Activated T-helper 1 cell treated with anti-CD3 and anti-CD28 coated beads, Interleukin-12 subunit alpha, Interleukin-12 subunit beta, Interleukin-2, Interleukin-4 antibody, amounts not matched to agents 30 ng/mL and 10 ng/mL and 1 ng/mL, durations not matched to agents 14 hours and 24 hours and 36 hours (primary cell): ENCODE measurements at places on chromosomes 16 and 17. TPM values are rescaled to one million over a fixed set of nuclear protein-coding genes. Genes with fewer than 3 reads are reported as not detected.

GRCh38 chr17:41160648-41161047, at the start of gene KRTAP4-4:
KRTAP4-4 (minus strand) TSS chr17:41160748; CDS start chr17:41160691, 57 bp downstream.
- H3K36me3 ChIP-seq: no peaks in the 10 kb centered on the region
- no peaks in the 10 kb centered on the region for H3K4me1 ChIP-seq
- H3K27ac ChIP-seq: no peak within 1 kb of the TSS
- peaks cover 2% of the 10 kb centered on the region for H3K27me3 ChIP-seq
- DNase-seq: no peak

DNA sequence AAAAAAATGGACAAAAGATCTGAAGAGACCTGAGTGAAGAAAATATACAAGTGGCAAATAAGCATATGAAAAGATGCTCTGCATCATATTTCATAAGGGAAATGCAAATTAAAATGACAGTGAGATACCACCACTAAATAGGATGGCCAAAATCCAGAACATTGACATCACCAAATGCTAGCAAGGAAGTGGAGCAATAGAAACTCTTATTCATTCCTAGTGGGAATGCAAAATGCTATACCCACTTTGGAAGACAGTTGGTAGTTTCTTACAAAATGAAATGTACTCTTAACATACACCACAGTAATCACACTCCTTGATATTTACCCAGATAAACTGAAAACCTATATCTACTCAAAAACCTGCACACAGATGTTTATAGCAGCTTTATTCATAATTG, 33.6 kb downstream of the DHRS7B start:
- H3K27me3 ChIP-seq: no peaks in the 10 kb centered on the region

- H3K4me1 ChIP-seq: peaks cover 77% of the 10 kb centered on the region
- DNase-seq: no peak
Measured at GRCh38 chr17:40479754-40480480, 21.5 kb downstream of the TNS4 start.

The C17orf78 gene
- total RNA-seq: not detected in 2 replicates

GRCh38 chr17:17537311-17538099, 41.3 kb upstream of the RASD1 start:
- no peaks in the 10 kb centered on the region for H3K4me1 ChIP-seq
- no peaks in the 10 kb centered on the region for H3K36me3 ChIP-seq
- H3K4me3 ChIP-seq: no peak overlapping the region
- H3K27me3 ChIP-seq: no peaks in the 10 kb centered on the region
- no peak overlapping the region for H3K27ac ChIP-seq
- DNase-seq: no peak

The TRPV2 gene
- 38.2 and 42.2 TPM in 2 replicates for total RNA-seq

- H3K4me3 ChIP-seq: no peak overlapping the region
- peaks cover 3% of the 10 kb centered on the region for H3K4me1 ChIP-seq
- H3K27me3 ChIP-seq: no peaks in the 10 kb centered on the region
- DNase-seq: no peak
- peak overlapping the region; percentile 29 for H3K27ac ChIP-seq
- H3K36me3 ChIP-seq: peaks cover 17% of the 10 kb centered on the region
Measured at GRCh38 chr17:77502626-77503292, 362.0 kb downstream of the SEC14L1 start.

The TSPAN10 gene
- 0.21 and 0.66 TPM in 2 replicates for total RNA-seq

DNA sequence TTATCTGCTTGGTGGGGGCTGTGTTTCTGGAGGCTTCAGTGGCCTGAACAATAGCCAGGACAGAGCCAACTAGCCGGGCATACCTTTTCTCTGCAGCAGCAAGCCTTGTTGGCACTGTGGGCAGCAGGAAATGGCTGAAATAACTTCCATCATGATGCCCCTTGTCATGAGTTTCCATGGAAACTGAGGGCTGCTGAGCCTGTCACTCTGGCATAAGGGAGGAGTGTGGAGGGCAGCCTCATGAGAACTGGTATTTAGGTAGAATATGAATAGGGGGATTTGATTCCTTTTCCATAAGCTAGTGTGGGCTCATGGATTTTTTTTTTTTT, 39.4 kb downstream of the PLCG2 start:
- no peaks in the 10 kb centered on the region for H3K27me3 ChIP-seq
- no peak overlapping the region for H3K27ac ChIP-seq
- no peak for DNase-seq
- H3K4me3 ChIP-seq: no peak overlapping the region

The UMOD gene
- not detected in 2 replicates for total RNA-seq

DNA sequence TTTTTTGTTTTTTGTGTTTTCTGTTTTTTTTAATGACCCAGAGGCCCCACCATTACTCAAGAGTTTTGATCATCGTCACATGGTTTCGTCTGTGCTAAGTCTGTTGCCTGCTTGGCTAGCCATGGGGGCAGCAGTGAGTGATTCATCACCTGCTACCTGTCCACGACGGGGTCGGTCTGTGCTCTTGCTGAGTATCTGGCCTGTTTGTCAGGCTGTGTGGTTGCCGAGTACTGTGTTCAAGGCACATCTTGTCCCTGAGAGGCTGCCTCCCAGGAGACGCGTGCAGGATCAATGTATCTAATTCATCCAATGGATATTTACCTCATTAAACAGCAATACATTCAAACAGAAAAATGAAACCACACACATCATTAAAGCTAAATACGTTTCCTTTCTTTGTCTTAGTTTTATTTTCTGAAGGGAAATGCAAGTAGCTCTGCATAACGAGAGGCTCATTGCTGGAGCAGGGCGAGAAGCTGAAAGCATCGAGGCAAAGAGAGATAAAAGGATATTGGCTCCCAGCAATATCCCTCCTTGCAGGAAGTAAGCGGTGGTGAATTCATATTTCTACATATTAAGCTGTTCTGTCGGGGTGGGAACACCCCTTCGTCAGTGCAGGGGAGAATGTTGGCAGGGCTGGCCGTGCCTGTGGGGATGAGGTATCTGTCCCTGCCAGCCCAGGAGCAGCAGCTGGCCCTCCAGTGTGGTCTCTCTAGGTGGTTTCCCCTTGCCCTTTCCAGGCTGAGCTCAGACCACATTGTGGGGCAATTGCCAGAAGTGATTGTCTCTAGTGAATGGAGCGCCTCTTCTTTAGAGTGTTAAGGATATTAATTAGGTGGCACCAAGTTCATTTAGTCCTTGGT, 166.2 kb upstream of the ASIC2 start:
- H3K4me1 ChIP-seq: no peaks in the 10 kb centered on the region
- no peak overlapping the region for H3K27ac ChIP-seq
- no peaks in the 10 kb centered on the region for H3K36me3 ChIP-seq
- no peak overlapping the region for H3K4me3 ChIP-seq
- no peak for DNase-seq
- H3K27me3 ChIP-seq: peaks cover 7% of the 10 kb centered on the region

The TMED6 gene
- total RNA-seq: 1.2 and 1.3 TPM in 2 replicates

The ABCC12 gene
- total RNA-seq: not detected in 2 replicates

The CES4A gene
- 33.2 and 34.2 TPM in 2 replicates for total RNA-seq

GRCh38 chr17:39094607-39095308, 56.7 kb downstream of the PLXDC1 start:
- H3K27me3 ChIP-seq: peaks cover 2% of the 10 kb centered on the region
- H3K4me3 ChIP-seq: peak overlapping the region; percentile 32
- no peaks in the 10 kb centered on the region for H3K36me3 ChIP-seq
- no peak for DNase-seq
- no peak overlapping the region for H3K27ac ChIP-seq
- peaks cover 57% of the 10 kb centered on the region for H3K4me1 ChIP-seq

DNA sequence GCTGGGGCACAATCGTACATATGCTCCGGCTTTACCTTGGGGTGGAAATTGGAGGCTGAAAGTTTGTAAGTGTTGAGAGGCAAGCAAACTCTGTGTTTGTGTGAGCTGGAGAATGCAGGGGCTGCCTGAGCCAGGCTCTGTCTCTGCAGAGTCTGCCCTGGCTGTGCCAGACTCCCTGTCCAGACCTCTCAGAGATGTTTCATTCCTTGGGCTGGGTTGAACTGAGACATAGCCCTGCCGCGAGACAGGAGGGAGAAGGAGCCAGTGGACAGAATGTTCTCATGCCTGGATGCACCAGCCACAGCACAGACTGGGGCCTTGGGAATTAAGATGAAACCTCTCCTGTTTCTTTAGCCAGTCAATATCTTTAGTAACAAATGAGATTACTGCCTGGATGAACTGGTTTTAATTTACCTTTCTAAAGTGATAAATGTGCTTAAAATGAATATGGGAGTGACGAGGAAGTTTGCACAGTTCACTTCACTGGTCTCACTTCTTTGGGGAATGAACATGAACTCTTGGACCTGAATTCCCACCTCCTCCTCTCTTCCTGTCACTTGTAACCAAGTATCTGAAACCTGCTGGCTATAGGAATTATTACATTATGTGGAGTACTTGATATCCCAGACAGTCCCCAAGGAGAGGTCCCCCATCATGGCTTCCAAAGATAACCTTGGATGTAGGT, 40.1 kb downstream of the YPEL2 start:
- H3K4me3 ChIP-seq: peak overlapping the region; percentile 28
- DNase-seq: no peak
- peak overlapping the region; percentile 61 for H3K27ac ChIP-seq
- peaks cover 73% of the 10 kb centered on the region for H3K4me1 ChIP-seq
- H3K36me3 ChIP-seq: peaks cover 5% of the 10 kb centered on the region
- H3K27me3 ChIP-seq: no peaks in the 10 kb centered on the region

The TAT gene
- not detected in 2 replicates for total RNA-seq

- H3K27ac ChIP-seq: no peak overlapping the region
- H3K4me3 ChIP-seq: no peak overlapping the region
- H3K27me3 ChIP-seq: peaks cover 14% of the 10 kb centered on the region
- H3K4me1 ChIP-seq: no peaks in the 10 kb centered on the region
Measured at GRCh38 chr17:63542942-63543821, 7.1 kb upstream of the DCAF7 start.

- no peak overlapping the region for H3K27ac ChIP-seq
- DNase-seq: no peak
- peaks cover 11% of the 10 kb centered on the region for H3K27me3 ChIP-seq
- no peaks in the 10 kb centered on the region for H3K4me1 ChIP-seq
- H3K36me3 ChIP-seq: peaks cover 2% of the 10 kb centered on the region
Measured at GRCh38 chr17:72128039-72128438, 7.2 kb downstream of the SOX9 start.

DNA sequence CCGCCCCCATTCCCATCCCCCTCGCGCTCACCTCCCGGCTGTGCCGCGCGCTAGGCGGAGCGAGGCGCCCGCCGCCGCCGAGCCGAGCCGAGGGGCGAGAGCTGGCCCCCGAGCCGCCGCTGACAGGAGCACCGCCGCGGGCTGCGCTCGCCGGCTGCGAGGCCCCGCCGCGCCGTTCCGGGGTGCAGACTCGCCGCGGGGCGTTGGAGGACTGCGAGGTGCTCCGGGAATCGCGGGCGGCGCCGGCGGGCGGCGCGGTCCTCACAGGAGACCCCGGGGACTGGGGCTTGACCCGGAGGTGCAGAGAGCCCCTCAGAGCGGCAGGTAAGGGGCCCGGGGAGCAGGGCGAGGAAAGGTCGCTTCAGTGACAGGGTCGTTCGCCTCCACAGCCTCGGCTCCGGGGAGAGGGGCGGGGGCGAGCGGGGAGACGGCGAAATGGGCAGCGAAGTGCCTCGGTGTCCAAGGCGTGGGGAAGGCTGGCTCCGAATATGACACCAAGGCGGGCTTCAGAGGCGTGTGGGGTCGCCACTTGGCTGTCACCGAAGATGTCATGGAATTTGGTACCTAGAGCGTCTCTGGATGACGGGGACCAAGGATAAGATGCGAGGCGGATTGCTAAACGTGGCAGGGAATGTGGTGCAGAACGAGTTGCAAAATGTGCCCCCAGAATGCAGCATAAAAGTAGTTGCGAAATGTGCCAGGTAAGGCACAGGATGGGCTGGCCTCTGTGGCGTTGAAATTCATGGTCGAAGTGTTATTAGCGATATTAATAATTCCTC, 580 bp downstream of the TANC2 start:
- peak overlapping the region; percentile 78 for H3K4me3 ChIP-seq
- H3K36me3 ChIP-seq: no peaks in the 10 kb centered on the region
